ENCODE measurements at places on chromosomes 3 and 15.

DNA sequence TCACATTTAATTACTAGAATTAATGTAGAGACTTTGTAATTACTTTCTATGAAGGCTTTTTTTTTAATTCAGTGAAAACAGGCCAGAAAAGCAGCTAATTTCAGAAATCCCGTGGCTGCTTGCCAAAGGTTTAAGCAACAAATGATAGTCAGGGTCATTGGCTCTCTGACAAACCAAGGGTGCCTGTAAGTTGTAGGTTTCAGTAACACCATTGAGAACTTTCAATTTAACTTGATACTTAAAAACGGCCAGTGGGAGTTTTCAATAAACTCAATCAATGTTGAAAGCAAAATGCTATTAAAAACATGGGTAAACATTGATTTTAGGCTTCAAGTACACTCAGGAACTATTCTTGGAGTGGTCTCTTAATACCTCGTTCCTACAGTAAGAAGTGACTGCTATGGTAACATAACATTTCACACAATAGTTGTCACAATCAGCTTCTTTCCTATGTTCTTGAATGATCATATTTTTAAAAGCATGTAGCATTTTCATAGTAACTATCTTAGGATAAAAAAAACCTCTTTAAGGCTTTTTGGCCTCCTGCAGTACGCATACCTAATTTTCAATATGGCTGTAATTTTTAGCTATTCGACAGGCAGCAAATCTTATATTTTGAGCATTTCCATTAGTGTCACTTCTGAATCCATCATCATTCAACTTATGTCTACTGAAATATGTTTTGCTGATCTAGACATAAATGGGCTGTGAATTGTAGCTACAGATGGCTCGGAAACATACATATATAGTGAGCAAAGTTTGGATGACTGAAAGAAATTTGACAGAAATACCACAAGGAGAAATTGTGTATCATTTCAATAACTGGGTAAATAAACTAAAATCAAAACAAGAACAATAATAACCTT, 592.1 kb upstream of the GBE1 start:
- no peak for DNase-seq

DNA sequence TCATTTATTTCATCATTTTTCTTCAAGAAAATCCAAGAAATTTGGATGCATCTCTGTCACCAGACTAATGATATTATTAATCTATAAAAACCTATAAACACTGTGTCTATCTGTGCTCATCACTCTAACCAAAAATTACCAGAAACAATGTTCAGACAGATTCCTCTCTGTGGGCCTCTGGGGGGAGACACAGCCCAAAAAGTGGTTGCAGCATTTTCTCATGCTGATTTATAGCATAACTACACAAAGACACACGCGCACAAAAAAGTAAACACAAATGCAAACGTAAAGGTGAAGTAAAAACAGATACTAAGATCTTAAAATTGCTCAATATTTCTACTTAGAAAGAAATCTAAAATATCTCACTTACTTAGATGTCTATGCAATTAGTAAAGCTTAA, 976.0 kb downstream of the GBE1 start:
- DNase-seq = no peak

GRCh38 chr3:100270215-100270583, 9.4 kb downstream of the TBC1D23 start:
- no peak for DNase-seq

- DNase-seq = no peak
Measured at GRCh38 chr3:10998542-10998941, 6.0 kb downstream of the SLC6A1 start.

Measured in activated effector memory CD4-positive, alpha-beta T cell treated with anti-CD3 and anti-CD28 coated beads, Interleukin-2, amount 50 U/mL, for 16 hours (primary cell).